ENCODE measurements at places on chromosomes 4 and X. TPM values are rescaled to one million over a fixed set of nuclear protein-coding genes. Genes with fewer than 3 reads are reported as not detected.

Gene RS1
- total RNA-seq, result not detected

Gene TRPC3
- 0.42 TPM for total RNA-seq

Gene PDE6B
- total RNA-seq, result 13.9 TPM

Gene HGFAC
- not detected for total RNA-seq

Gene TRMT2B
- 21.2 TPM for total RNA-seq

Gene CFI
- not detected for total RNA-seq

Gene FAT4
- not detected for total RNA-seq

Gene LRIT3
- 0.16 TPM for total RNA-seq

Gene NLRP2B
- total RNA-seq, result not detected

Gene CT45A9
- total RNA-seq, result not detected

Gene F11
- not detected for total RNA-seq

Gene CCDC158
- total RNA-seq, result not detected

Gene USP17L12
- not detected for total RNA-seq

Gene ITM2A
- total RNA-seq, result 53.4 TPM

Gene ATP2B3
- not detected for total RNA-seq

Gene SLC2A9
- total RNA-seq, result 1.1 TPM

Gene NIPAL1
- 2.9 TPM for total RNA-seq

Gene NHSL2
- 0.10 TPM for total RNA-seq

Gene MAGEB17
- total RNA-seq, result not detected

Gene SSX2B
- total RNA-seq, result not detected

Gene EIF4E
- 179 TPM for total RNA-seq

Gene EXOC1
- 22.2 TPM for total RNA-seq

Gene TENM3
- not detected for total RNA-seq

Gene PRDM8
- total RNA-seq, result 2.3 TPM

Gene ARR3
- total RNA-seq, result not detected

Gene GYG2
- not detected for total RNA-seq

Gene TSPAN7
- 0.28 TPM for total RNA-seq

Gene MRPS18C
- 85.5 TPM for total RNA-seq

Gene APBB2
- 5.5 TPM for total RNA-seq

Gene INTU
- 0.35 TPM for total RNA-seq

Gene ZFP92
- 1.5 TPM for total RNA-seq

Gene CSN1S1
- total RNA-seq, result not detected

Gene TMEM47
- total RNA-seq, result not detected

Gene DKK2
- total RNA-seq, result not detected

Gene ADGRA3
- total RNA-seq, result 13.8 TPM

Gene RRH
- total RNA-seq, result not detected

Gene STATH
- not detected for total RNA-seq

Gene ZCCHC18
- total RNA-seq, result 5.5 TPM

Gene PRKG2
- 0.12 TPM for total RNA-seq

Gene SYN1
- 1.4 TPM for total RNA-seq

Gene ZNF141
- 27.5 TPM for total RNA-seq

Gene AKAP4
- not detected for total RNA-seq

Gene OTC
- not detected for total RNA-seq

Gene PAGE2B
- total RNA-seq, result 0.52 TPM

Gene PTPN13
- 0.10 TPM for total RNA-seq

Gene P2RY4
- 0.12 TPM for total RNA-seq

Gene FAM53A
- 1.3 TPM for total RNA-seq

Gene FAM241A
- total RNA-seq, result 7.4 TPM

Gene SLITRK2
- total RNA-seq, result not detected

Gene ARMCX1
- total RNA-seq, result 7.3 TPM

Gene GAB1
- total RNA-seq, result 0.74 TPM

Gene SHROOM4
- not detected for total RNA-seq

Gene SPARCL1
- not detected for total RNA-seq

Gene FGFBP1
- total RNA-seq, result not detected

Gene APLN
- total RNA-seq, result 2.4 TPM

Gene ANXA10
- not detected for total RNA-seq

Gene PPP1R2C
- total RNA-seq, result not detected

Gene HTN1
- total RNA-seq, result not detected

Gene ODAPH
- not detected for total RNA-seq
